ENCODE measurements at places on chromosomes 7 and 10. TPM values are rescaled to one million over a fixed set of nuclear protein-coding genes. Genes with fewer than 3 reads are reported as not detected.

Gene OR9A2
- total RNA-seq: not detected

Gene ELMO1
- 38.6 TPM for total RNA-seq

Gene WEE2
- total RNA-seq: not detected

Gene SCART1
- total RNA-seq: 1.3 TPM

Gene MARVELD1
- 11.2 TPM for total RNA-seq

Gene TMEM196
- total RNA-seq: not detected

Gene FGFBP3
- 0.09 TPM for total RNA-seq

Gene H2BK1
- not detected for total RNA-seq

Gene ACSL5
- total RNA-seq: 12.6 TPM

Gene IMPDH1
- total RNA-seq: 74.5 TPM

Gene MYPN
- under 0.01 TPM for total RNA-seq

Gene NSUN6
- 6.1 TPM for total RNA-seq

Gene CCDC71L
- total RNA-seq: 30.7 TPM

Gene CREB5
- 1.7 TPM for total RNA-seq

Gene PIK3CG
- total RNA-seq: 7.2 TPM

Gene CALCR
- not detected for total RNA-seq

Gene PTPRZ1
- 0.56 TPM for total RNA-seq

Gene RBP3
- not detected for total RNA-seq

Gene MSS51
- total RNA-seq: 0.54 TPM

Gene SPDYE6
- not detected for total RNA-seq

Gene GBX1
- total RNA-seq: not detected

Gene AQP1
- total RNA-seq: 14.2 TPM

Gene SPDYE11
- not detected for total RNA-seq

Gene RGR
- total RNA-seq: not detected

Gene DDC
- not detected for total RNA-seq

Gene SPDYE1
- not detected for total RNA-seq

Gene LRRD1
- not detected for total RNA-seq

Gene RNF32
- total RNA-seq: 0.19 TPM

Gene HMX3
- not detected for total RNA-seq

Gene SFRP5
- total RNA-seq: not detected

Gene GATA3
- total RNA-seq: 0.09 TPM

Gene ELN
- 0.09 TPM for total RNA-seq

Gene LRIT1
- total RNA-seq: not detected

Gene IFIT1B
- not detected for total RNA-seq

Gene PRSS1
- not detected for total RNA-seq

Gene CCDC172
- total RNA-seq: not detected

Gene VAX1
- not detected for total RNA-seq

Gene KCTD7
- 4.1 TPM for total RNA-seq

Gene AKR1C4
- total RNA-seq: not detected

Gene FAM25A
- total RNA-seq: not detected

Gene TCAF2
- 5.2 TPM for total RNA-seq

Gene CUTC
- total RNA-seq: 20.5 TPM

Gene CPED1
- total RNA-seq: 0.27 TPM

Gene AGMO
- not detected for total RNA-seq

Gene GPAM
- total RNA-seq: 9.1 TPM

Data from endothelial cell of coronary artery (primary cell).